T-helper 22 cell (primary cell): ENCODE measurements at places on chromosomes 16 and 17.

- DNase-seq, result no peak
These were observed 15.0 kb upstream of the ATP2A3 start for GRCh38 chr17:3979290-3979611.

- no peak for DNase-seq
These were observed 290.7 kb upstream of the AXIN2 start for GRCh38 chr17:65851965-65852736.

DNA sequence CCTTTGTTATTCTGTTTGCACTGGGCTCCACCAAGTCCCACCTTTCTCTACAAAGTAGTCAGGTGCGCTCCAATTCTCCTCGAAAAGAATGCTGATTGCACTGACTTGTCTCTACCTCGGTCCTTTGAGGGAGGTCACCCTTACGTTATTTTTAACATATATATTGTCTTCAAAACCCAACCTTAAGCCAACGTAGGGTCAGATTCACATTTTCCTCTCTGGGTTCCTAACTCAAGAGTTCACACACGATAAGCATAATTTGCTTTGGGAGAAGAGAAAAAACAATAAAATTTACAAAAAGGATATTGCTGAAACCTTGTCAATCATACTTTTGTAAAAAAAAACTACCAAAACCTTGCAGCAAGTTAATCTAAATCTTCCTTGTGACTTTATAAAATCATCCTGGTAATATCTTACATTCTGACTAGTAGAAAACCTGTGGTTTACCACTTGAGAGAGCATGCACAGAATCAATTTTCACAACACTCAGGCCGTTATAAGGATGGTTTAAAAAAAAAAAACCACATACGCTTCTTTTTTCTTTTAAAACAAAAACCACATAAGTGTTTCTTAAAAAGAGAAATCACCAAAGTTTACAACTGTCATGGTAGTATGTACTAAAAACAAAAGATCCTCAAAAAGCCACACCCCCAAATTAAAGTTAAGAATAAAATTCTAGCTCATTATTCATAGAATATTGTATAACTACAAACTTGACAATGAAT, 72.2 kb upstream of the TRAP1 start:
- DNase-seq, result no peak

- DNase-seq, result no peak
These were observed 3.8 kb downstream of the UBE2O start for GRCh38 chr17:76449126-76449525.

GRCh38 chr16:86031141-86031678, 132.2 kb downstream of the IRF8 start:
- DNase-seq, result no peak

DNA sequence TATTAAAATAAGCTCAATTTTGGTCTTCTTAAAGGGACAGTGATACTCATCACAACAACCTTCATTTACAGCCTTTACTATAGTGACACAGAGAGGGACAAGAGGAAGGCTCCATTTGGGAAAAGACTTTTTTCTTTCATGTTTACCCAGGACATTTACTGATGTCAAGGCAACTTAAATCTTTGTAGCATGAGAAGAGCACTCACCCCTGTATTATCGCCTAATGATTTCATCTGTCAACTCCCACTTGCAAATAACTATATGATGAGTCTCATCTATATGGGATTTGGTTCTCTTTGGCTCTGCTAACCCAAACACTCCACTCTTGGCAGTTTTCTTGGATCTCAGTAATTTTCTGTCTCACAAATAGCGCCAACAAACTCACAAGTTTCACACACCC, 24.1 kb downstream of the BLMH start:
- no peak for DNase-seq

- DNase-seq, result no peak
These were observed 174.0 kb upstream of the GSE1 start for GRCh38 chr16:85438981-85439685.

- DNase-seq, result no peak
These were observed 29.6 kb downstream of the NPTX1 start for GRCh38 chr17:80446645-80447405.

- no peak for DNase-seq
These were observed 71.6 kb upstream of the SMIM36 start for GRCh38 chr17:55582897-55583296.

GRCh38 chr17:31724619-31725018, 134.4 kb downstream of the COPRS start:
- no peak for DNase-seq

DNA sequence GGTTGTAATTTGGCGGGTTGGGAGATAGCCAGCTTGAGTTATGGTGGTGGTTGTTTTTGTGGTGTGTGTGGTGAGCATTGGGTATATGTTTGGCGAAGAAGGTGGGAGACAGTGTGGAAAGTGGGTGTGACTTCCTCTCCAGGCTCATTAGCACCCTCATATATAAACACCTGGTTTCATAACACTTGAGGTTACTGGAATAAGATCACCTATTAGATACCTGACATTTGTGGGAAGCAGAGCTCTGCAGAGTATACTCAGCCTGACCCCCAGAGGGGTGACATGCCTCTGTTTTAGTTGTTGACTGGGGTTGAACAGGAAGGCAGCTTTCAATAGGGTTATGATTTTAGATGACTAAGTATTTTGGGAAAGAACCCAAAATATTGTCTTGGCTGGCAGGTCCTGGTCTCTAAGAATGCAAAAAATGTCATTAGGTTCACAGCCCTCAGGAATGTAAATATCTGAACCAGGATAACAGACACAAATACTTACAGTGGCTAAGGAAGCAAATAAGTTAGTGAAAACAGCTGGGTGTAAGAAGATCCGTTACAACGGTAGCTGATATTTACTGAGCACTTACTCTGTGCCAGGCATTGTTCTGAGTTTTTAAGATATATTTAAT, 18.3 kb upstream of the EFCAB13 start:
- no peak for DNase-seq

DNA sequence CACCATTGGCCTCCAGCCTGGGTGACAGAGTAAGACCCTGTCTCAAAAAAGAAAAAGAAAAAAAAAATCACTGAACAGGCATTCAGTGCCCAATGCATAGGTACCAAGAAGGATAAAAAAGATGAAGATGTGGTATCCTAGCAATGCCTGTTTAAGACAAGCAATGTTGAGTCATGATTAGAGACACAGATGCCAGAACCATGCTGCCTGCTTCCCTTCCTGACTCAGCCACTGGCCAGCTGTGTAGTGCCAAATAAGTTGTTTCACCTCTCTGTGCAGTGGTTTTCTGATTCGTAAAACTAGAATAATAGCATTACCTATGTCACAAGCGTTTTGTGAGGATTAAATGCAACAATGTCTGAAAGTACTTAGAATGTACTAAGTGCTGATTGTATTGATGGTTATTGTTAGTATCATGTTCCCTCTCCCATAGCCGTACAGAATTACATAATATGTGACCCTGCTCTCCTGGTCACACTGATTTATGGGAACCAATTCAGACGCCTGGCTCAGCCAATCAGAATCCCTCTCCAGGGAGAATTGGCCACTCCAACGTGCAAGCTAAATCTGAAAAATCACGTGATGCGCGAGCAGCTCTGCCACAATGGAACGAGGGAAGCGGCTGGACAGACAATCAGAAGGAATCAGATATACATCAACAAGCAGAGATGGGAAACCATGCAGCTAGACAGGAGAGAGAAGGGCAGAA, 241.9 kb downstream of the SLC39A11 start:
- no peak for DNase-seq

- no peak for DNase-seq
These were observed 16.0 kb upstream of the RASD1 start for GRCh38 chr17:17511881-17512858.

DNA sequence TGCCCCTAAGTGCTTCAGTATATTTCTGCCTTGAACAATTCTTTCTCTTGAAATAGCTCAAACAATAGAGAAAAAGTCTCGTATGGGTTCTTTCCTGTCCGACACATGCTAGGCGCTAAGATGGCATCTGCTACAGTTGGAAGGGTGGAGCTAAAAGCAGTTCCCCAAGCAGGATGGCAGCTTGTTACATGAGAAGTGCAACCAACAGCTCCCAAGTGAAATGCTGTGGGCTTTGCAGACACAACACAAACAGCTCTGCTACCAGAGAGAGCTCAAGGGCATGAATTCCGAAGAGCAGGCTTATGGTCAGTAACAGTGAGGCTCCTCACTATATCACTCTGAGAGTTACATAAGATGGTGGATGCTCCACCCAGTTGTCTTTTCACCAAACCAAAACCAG, 83.8 kb downstream of the VPS53 start:
- no peak for DNase-seq

DNA sequence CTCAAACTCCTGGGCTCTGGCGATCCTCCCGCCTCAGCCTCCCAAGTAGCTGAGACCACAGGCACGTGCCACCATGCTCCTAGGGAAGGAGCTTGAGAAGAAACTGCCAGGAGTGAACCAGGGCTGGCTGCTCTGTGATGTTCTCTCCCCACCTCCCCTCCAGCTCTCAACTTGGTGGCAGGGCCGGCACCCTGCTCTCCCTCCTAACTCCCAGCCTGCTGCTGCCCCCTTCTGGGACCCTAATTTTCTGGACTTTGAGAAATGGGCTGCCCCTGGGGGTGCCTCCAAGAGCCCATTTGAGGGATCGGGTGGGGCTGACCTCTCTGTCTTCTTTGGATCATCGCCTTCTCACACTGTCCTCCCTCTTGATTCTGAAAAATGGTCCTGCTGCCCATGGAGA, 14.9 kb upstream of the STAT3 start:
- DNase-seq, result no peak

GRCh38 chr17:39722965-39723848, 7.1 kb downstream of the MIEN1 start:
- DNase-seq, result no peak

DNA sequence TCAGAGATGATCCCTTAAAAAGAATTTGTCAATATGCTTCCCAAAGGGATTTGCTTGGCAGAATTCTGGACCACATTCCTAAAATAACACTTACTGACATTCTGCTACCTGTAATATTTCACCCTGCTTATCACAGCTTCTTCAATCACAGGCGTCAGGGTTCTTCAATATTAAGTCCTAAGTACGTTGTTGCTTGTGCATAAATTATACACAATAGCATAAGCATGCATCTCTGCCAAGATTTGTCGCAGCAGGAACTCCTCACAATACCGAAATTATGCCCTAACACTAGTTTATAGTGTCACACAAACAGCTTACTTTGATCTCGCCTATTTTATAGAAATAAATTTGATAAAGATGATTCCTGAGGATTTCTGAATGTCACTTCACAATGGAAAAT, 48.9 kb downstream of the UBE2G1 start:
- no peak for DNase-seq

DNA sequence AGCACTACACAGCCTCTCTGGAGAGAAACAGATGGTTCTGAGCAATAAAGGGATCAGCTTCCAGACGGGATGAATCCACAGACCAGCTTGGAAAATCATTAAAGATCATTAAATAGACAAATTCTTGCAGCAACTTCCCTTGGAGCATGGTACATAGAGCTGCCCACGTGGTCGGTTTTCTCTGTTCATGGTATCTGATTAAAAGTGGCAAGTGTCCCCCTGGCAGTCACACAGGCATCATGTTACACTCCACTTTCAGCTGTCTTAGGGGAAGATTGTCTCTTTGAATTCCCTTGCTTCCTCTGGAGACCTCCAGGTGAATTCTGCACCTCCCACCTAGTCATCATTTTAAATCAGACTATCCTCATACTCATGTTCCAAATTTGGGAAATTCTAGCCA, 92.2 kb upstream of the CACNG3 start:
- DNase-seq, result no peak

DNA sequence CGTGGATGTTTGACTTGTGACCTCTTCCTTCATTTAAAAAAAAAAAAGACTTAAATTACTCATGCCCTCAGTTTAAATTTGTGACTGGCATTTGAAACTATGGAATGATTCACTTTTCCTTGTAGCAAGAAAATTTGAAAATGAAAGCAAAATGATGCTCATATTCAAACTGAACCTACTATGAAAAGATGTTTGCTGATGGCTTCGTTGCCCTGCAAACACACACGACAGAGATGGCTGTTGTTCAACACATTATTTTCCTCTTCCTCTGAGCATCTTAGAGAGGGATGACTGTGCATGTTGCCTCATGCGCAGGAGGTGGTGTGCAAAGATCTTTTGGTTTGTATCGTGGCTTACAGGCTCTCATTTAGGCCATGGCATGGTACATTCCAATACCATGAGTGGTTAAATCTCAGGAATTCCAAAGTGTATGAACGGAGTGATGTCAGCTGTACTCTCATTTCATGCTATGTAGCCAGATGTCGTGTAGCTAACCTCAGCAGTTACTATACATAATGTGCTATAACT, 164.5 kb downstream of the PRKCA start:
- DNase-seq, result no peak

DNA sequence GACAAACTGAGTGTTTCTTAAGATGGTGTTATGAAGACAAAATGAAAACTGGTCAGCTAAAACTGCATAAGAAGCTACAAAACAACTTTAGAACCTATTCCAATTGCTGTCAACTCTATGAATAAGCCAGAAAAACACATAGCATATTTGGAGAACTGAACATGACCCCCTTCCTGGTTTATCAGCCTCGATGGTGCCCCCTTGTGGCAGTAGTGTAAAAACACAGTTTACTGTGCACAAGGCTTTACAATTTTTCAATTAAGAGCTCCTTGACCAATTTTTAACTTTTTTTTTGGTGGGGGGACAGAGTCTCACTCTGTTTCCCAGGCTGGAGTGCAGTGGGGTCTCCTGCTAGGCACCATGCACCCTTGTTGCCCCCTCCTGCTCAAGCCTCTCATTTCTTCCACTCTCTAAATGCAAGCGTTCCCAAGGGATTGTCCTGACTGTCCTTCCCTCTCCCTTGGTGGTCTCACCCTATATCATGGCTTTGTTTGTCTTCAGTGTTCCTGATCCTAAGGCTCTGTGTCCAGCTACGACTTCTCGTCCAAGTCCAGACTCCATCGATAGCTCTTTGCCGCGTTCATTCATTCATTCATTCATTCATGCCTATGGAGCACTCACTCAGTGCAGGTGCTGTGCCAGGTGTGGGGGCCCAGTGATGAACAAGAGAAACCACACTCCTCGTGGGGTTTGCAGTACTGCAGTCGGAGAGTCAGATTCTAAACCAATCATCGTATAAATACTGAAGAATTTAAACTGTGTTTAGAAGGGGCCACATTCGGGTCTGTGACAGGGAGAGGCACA, 7.5 kb downstream of the EIF1 start:
- peak; percentile 55 for DNase-seq

DNA sequence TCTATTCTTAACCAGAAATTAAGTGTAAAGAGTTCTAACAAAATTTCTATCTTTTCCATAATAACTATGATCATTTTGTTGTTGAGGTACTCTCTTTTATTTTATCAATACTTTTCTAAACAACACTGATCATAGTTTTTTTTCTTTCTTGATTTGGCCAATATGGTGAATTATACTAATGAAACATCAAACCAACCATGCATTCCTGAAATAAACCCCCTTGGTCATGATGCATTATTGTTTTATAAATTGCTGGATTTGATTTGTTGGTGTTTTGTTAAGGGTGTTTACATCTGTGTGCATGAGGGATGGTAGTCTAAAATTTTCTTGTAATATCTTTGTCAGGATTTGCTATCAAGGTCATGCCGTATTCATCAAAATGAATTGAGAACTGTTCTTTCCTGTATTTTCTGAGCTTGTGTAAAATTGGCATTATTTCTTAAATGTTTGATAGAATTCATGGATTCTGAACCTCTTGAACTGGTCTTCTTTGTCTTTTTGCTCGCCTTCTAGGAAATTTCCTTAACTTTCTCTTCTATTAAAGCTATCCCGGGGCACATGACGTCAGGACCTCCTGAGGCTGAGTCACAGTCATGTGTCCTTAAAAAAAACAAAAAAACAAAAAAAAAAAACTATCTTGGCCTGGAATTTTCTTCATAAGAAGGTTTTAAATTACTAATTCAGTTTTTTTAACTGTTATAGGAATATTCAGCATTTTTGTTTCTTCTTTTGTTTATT, 3.9 kb upstream of the TRIM25 start:
- DNase-seq, result no peak

- DNase-seq, result no peak
These were observed 53.7 kb downstream of the C16orf95 start for GRCh38 chr16:87263418-87264052.
